ENCODE measurements at places on chromosomes 3 and 15.

GRCh38 chr15:90000186-90001001 lies 730 bp upstream of the ZNF710 start:
- no peak for DNase-seq

DNA sequence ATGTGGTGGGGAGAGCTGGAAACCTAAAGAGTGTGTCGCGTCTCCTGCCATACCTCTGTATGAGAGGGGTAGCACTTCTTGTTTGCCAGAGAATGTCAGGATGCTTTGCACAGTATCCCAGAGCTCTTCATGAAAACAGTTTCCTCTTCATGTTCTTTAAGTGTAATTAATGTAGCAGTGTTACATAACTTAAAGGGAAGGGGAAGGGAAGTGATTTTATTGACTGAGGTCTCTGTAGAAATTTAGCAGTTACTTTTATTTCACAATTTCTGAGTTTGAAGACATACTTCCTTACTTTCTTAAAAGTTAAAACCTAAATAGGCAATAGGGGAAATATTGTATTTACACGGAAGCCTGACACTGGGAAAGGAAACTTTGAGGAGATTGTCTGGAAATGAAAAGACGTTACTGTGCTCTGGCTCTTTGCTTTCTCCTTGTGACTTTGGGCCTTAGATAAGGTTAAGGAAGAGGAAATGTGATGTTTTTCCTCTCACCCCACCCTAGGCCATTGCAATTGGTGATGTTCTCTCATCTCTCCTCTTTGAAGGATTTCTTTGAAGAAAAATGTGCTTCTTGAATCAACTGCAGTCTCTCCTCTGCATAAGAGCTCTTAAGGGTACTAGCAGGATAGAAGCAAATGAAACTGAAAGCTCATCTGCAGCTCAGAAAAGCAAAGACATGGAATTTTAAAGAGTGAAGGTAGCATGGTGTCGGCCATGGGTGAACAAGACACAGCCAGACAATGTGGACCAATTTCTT lies 6.0 kb downstream of the NXPE3 start:
- DNase-seq: no peak

- DNase-seq: no peak
Measured at GRCh38 chr15:69117431-69117871, 43.0 kb upstream of the GLCE start.

DNA sequence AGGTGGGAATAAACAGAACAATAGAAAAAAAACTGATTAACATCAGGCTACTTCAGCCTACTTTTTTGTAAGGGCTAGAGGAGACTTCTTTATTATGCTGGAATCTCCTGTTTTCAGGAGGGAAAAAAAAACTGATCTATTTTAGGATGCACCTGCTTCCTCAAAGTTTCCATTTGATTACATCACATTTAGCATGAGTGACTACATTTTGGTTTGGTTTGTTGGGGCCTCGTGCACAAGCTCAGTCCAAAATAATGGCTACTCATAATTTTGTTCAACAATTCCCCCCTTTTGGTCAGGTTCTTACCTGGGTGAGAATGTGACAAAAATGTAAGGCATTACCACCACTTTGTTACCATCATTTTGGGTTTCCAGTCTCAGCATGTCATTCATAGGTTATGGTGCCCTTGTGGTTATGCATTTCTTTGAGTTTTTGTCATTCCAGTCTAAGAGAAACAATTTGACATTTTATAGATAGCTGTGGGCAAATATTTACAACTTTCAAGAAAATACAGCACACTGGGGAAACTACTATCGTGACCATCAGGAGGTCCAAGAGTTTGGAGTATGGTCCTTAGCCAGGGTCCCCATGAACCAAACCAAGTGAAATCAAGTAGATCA lies 93.6 kb upstream of the ATP11B start:
- DNase-seq: no peak
